HT-29 (cell line): ENCODE measurements at places on chromosomes 4 and X.
A peak's percentile ranks its signal among the peaks of the same experiment; 100 is the strongest.

GRCh38 chr4:72846280-72847111 lies 223.0 kb downstream of the COX18 start:
- peak; percentile 50 for DNase-seq

- DNase-seq, result no peak
These were observed 149.8 kb upstream of the BOD1L1 start for GRCh38 chr4:13777341-13777740.

DNA sequence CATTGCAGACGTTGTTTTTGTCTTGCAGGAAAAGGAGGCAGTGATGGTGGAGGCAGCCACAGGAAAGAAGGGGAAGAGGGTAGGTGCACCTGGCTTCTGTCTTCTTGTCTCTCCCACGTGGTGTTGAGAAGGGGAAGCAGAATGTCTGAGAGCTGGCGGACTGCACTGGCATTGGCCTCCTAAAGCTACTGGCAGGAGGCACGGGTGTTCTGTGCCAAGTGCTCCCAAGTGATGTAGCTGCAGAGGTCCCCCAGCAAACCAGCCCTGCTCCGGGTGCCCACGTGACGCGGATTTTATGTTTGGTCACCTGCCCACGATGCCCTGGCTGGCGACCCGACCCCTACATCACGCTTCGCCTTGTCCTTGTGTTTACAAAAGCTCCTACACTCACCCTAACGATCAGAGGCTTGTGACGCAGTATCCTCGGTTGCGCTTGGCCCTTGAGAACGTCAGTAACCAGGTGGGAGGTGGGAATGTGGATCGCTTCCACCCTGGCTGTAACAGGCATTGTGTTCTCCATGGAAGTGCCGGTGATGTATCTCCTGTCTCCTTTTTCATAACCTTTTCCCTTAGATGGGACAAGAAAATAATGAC lies 28.5 kb upstream of the XG start:
- DNase-seq, result no peak

GRCh38 chrX:103398421-103398864 lies 22.1 kb downstream of the BEX3 start:
- peak; percentile 16 for DNase-seq

DNA sequence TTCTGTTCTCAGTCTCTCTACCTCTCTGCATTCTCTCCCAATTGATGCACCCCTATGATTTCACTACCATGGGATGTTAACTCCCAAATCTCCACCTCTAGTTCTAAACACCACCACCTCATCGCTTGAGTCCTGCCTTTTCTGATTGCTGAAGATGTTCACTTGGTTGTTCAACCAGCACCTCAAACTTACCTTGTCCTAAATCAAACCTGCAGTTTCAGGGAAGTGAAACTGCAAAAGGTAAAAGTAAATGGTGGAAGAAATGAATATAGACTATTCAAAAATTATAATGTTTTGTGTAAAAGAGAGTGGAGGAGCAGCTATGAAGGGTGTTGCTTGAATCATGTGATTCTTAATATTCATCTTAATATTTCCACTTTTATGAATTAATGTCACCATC lies 91.0 kb downstream of the PDE5A start:
- no peak for DNase-seq

DNA sequence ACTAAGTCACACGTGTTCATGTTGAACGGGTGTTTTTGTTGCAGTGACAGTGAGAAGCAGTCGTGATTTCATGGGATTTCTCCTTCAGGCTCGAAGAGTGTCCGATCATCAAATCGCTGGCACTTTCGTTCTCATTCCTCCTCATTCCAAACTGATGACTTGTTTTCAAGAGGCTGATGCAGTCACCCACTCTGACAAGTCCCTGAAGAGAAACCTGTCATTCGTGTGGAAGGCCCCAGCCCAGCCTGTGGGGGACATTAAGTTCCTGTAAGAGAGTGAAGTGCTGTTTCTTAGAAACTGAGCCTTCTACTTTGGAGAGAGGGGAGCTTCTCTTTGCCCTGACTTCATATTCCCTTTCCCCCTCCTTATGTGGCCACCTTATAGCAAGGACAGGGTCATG lies 8.0 kb downstream of the REELD1 start:
- DNase-seq, result no peak
